ENCODE measurements at places on chromosomes 3 and 15.

GRCh38 chr15:25478313-25478712, 39.5 kb upstream of the UBE3A start:
- no peak for DNase-seq

- peak; percentile 39 for DNase-seq
Observed at GRCh38 chr3:183158551-183159006, 4.0 kb downstream of the LAMP3 start.

- no peak for DNase-seq
Observed at GRCh38 chr3:71817262-71817661, 32.3 kb upstream of the PROK2 start.

GRCh38 chr15:56725386-56725785, 7.9 kb downstream of the ZNF280D start:
- DNase-seq = no peak

DNA sequence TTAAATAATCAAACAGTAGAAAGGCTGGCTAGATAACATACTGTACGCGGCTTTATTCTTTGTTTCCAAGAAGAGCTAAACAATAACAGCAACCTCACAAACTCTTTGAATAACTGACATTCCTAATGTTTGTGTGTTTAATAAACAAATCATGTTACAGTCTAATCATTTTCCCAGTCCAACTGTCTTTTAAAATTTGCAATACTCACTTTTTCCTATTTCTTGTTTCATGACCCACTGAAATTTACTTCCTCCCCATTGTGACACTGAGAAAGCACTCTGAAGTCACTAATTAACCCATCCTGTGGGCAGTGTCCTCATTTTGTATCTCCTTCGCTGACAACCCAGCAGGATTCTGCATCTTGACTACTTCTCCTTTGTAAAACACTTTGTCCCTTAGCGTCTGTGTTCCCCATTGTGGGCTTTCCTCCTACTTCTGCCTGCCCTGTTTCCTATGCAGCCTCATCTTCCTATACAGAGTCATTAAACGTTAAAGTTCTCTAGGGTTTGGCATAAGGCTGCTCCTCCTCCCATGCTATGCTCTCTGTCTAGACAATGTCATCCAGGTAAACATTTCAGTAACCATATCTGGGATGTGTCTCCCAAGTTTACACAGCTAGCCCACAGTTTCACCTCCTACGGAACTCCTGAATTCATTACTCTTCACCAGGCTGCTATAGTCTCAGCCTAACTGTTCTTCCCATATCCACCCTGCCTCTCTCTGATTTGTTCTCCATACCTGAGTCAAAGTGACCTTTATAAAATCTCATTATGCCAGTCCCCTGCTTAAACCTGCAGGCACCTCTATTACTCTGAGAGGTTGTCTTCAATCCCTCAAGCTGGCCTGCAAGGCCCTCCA, 148.9 kb downstream of the GREM1 start:
- DNase-seq = peak; percentile 65

- DNase-seq = peak; percentile 21
Observed at GRCh38 chr3:9732080-9732739, 675 bp downstream of the BRPF1 start.

- DNase-seq = peak; percentile 66
Observed at GRCh38 chr15:85854345-85855097, 59.8 kb upstream of the KLHL25 start.

GRCh38 chr3:46674031-46674845, 19.2 kb downstream of the ALS2CL start:
- DNase-seq = no peak

GRCh38 chr3:184316792-184317191, 2.4 kb downstream of the EIF4G1 start:
- no peak for DNase-seq

- peak; percentile 0 for DNase-seq
Observed at GRCh38 chr15:27059610-27060202, 88.7 kb downstream of the GABRG3 start.

- no peak for DNase-seq
Observed at GRCh38 chr15:39434751-39435238, 146.1 kb upstream of the THBS1 start.

DNA sequence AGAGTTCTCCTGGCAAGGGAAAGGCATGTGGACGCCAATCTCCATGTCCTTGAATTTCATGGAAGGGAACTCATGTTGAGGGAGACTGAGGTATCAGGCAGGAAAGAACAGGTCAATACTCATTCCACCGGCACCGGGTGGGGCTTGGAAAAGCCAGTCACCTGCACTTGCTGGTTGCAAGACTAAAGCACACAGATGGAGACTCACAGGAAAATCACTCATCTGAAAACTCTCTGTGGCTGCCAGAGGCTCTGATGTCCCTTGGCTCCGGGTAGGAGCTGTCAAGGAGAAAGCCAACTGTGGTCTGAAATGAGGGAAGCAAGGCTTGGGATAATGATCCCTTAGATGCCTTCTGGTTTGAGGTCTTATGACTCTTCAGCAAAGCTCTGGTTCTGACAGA, 8.7 kb upstream of the CGNL1 start:
- DNase-seq = no peak

- DNase-seq = no peak
Observed at GRCh38 chr3:72451841-72452240, 396.4 kb downstream of the SHQ1 start.

DNA sequence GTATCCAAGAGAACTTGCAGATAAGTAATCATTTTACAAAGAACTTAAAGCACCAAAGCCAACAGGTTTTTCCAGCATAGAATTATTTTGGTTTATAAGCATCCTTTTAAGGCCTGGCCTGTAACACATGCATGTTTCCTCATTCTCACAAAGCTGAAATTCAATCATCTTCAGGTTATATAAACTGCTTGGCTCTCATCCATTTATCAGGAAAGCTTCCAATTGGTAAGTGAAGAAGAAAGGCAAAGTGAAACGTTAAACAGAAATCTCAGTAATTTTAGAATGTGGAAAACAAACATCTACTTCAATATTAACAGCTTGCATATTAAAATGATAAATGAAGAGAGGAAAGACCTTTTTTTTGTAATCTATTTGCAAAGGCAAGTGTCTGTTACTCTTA, 1.6 kb downstream of the SERP1 start:
- DNase-seq = peak; percentile 21
